ENCODE measurements at places on chromosomes 7 and 10.

- DNase-seq, result no peak
Measured at GRCh38 chr7:4871930-4872675, 10.3 kb upstream of the PAPOLB start.

- no peak for DNase-seq
Measured at GRCh38 chr7:5266191-5267028, 16.3 kb upstream of the SLC29A4 start.

GRCh38 chr7:154996756-154997155, 6.2 kb downstream of the PAXIP1 start:
- no peak for DNase-seq

DNA sequence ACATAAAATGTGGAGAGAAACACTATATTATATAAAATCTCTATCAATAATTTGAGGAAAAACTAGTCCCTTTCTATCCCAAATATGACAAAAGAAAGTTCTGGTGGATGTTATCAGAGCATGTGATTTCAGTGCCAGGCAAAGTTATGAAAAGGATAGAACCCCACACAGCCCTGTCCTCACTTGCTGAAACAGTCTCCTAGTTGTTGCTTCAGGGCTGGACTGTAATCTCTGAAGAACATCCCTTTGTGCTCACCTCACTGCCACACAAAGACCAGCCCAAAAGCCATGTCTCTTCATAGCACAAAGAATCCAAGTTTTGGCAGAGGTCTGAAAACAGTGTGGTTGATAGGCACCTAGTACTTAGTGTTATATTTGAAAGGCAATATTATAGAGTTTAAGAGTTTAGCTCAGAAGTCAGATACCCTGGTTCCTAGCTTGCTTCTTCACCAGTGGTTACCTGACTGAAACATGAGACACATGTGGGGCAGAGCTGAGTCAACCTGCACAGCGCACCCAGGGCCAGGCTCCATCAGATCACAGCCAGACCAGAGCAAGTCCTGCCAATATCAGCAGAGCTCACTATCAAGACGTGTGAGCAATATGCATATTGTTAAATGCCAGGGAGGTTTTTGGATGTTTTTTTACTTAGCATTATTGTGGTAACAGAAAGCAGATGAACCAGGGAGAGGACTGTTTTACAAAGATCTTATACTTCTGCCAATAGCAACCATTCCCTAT, 25.0 kb downstream of the CYP3A7 start:
- no peak for DNase-seq

DNA sequence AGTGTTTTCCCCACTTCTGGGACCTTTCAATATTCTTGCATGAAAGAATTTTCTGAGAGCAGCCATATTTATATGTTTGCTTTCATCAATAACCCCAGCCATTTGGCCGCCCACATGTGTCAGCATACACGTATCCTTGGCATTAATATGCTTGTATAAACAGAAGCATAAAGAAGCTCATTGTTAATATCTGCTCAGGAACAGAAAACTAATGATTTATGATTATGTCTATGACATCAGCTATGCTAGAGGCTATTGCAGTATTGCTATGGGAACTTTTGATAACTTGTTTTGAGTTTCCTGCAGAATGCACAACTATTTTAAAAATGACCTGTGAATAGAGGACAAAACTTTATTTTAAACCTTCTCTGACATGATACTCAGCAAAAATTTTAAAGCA, 300.9 kb upstream of the MTPN start:
- no peak for DNase-seq

DNA sequence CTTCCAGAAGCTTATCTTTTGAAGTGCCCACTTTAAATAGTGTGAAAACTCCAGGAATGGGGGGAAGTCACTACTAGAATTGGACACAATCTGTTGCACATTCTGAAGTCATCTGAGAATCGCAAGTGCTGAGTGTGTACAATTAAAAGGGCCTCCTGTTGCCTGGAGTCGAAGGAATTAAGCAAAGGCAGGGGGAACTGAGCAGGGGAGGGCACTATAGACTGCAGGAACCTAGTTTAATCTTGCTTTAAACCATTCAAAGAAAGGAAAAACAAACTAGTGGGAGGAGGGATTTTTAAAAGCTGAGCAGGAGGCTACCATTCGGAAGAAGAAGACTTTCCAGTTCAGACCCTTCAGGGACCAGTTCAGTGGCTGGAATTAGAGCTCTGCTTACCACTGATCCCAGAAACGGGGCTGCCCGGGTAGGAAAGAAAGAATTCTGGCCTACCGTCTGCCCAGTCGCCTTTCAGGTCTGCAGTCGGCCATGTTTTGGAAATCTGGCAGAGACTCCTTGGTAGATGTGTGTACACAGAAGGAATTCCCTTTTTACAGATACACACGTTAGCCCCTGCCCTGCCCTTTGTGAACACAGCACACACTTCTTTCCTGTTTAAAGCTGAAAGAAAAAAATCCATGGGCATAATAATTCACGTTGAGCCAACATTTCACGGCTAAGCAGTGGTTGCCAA, 610.6 kb upstream of the FOXK1 start:
- DNase-seq, result no peak

DNA sequence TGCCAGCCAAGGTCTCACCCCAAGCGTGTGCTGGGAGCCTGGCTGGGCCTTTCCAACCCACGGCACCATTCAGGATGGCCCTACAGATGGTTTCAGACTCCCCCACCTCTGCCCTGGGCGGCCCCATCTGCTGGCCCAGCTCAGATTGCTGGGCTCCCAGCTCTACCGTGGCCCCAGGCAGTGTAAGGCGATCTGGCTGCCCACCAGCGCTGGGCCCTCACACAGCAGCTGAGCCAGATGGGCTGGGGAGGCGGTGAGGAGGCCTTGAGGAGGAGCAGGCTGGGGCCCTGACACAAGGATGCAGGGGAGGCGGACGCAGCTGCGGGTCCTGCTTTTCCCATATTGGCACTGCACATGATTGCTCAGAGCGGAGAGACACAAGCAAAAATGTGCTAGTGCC, 162.8 kb downstream of the NRF1 start:
- DNase-seq, result no peak

DNA sequence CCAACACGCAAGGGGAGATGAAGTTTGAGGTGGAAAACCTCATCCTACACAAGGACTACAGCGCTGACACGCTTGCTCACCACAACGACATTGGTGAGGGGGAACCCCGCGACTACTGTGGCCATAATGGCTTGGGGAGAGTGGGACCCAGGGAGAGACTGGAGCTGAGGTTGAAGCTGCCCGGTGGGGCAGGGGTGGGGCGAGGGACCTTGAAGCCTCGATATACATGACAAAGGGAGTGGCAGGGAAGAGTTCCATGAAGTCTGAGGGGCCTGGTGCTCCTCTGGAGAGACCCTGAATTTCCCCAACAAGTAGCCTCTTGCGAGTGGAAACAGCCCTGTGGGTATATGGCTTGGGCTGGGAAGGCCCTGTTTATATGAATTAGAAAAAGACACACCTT, 3.1 kb downstream of the PLAU start:
- no peak for DNase-seq

GRCh38 chr7:116979430-116979829, 26.1 kb downstream of the ST7 start:
- no peak for DNase-seq

GRCh38 chr10:24816868-24817396, 93.2 kb upstream of the ARHGAP21 start:
- no peak for DNase-seq

- no peak for DNase-seq
Measured at GRCh38 chr10:110723224-110723891, 79.2 kb downstream of the RBM20 start.

- DNase-seq, result no peak
Measured at GRCh38 chr7:133819695-133820094, 307.4 kb upstream of the LRGUK start.

All from coronary artery (tissue), 2 donors.